Retina (tissue), 1 donor: ENCODE measurements at places on chromosomes 2 and 18.

DNA sequence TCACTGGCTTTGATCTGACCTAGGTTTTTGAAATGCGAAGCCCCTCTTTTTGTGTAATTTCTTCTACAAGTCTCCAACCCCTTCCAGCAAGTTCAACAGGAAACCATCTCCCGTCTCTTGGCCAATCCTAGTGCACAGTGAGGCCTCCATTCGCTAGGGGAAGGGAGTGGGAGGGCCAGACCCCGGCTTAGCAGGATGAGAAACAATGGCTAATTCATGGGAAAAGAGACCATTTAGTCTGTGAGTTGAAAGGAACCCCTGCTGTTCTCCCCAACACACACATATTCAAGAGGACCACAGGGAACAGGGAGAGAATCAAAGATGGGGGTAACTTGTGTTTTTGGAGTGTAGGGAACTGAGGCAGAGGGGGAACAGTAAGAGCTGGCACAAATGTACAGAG lies 83.0 kb downstream of the RTN4 start:
- DNase-seq = peak; percentile 39

- no peak for DNase-seq
Observed at GRCh38 chr2:215110918-215111317, 27.5 kb downstream of the ABCA12 start.

- no peak for DNase-seq
Observed at GRCh38 chr2:199775267-199775666, 75.7 kb downstream of the FTCDNL1 start.

GRCh38 chr2:217467331-217467730 lies 535.5 kb downstream of the TNS1 start:
- DNase-seq = no peak

- no peak for DNase-seq
Observed at GRCh38 chr2:162091325-162092007, 17.5 kb upstream of the DPP4 start.

GRCh38 chr2:230870544-230871360 lies 6.0 kb downstream of the ITM2C start:
- DNase-seq = peak; percentile 58

DNA sequence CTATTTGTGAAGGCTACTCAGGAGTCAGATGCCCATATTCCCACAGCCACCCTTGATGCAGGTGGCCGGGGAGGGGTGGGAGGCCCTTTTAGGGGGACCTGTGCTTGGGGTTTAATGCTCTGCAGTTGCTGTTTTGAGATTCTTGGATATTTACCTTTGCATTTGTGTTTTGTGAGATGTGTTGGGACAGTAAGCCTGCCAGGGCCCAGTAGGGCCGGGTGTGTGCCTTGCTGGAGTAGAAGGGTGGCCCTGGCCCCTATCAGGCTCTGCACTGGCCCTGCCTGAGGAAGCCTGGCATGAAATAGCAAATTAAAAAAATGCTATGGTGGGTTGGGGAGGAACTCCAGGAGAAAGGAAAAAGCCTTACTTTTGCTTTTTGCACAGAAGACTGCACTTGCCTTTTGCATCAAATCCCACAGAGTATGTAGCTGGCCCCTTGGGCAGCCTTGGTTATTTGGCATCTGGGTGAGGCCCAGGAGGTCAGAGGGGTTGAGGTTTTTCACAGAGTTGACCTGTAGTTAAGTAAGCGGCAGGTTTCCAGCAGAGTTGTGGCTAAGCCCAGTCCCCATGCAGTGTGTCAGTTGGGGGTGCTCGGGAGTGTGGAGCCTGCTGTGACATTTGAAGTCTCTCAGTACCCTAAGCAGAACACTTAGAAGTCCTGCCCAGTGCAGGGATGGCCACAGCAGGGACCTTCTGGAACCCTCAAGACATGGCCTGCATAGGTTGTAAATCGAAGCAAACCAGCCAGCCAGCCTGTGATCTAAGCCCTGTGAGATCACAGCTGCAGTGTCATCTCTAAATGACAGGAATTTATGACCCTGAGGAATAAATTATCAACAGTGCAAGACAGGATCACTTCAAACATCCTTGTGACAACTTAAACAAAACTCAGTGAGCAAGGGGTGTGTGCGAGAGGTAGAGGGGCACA lies 68.8 kb downstream of the SH3RF3 start:
- no peak for DNase-seq

GRCh38 chr18:21314724-21315123 lies 72.7 kb downstream of the GREB1L start:
- no peak for DNase-seq

DNA sequence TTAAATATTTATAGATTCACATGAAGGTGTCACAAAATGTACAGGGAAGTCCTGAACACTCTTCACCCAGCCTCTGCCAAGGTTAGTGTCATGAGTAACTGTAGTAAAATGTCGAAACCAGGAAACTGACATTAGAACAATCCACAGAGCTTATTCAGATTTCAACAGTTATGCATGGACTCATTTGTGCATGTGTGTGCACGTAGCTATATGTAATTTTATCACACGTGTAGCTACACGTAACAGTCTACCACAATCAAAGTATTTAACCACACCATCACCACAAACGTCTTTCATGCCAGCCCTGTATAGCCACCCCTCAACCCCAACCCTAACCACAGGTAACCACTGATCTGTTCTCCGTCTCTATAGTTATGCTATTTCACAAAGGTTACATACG lies 211.7 kb upstream of the REV1 start:
- DNase-seq = no peak

DNA sequence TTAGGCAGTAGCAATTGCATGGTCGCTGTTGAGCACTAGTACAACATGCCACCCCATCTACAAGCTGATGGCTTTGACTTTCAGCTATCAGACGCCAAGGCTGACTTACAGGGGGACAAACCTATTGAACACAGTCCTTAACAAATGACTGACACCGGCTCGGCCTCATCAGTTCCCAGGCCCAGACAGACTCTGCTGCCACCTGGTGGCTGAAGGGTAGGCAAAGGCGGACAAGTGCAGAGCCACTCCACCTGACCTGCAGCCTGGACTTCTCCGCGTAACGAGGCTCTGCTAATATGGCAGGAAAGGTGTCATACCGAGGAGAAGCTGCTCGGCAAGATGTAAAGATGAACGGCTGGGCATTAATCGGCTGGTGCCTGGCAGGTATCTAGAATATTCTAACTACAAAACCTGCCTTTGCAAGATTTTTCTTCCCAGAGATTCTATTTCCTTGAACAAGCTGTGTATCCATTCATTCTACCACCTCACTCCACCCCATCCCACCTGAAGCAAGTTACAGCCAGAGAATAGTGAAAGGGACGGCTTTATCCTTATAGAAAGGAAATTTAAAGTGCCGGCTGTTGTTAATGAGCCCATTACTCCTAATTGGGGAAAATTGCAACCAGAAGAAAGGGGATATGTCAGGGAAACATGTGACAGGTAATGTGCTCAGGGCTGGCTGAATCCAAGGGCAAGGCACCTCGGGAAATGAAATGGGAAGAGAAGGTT lies 67.4 kb downstream of the STEAP3 start:
- peak; percentile 53 for DNase-seq

- DNase-seq = peak; percentile 56
Observed at GRCh38 chr2:136246086-136246669, 128.2 kb upstream of the CXCR4 start.

DNA sequence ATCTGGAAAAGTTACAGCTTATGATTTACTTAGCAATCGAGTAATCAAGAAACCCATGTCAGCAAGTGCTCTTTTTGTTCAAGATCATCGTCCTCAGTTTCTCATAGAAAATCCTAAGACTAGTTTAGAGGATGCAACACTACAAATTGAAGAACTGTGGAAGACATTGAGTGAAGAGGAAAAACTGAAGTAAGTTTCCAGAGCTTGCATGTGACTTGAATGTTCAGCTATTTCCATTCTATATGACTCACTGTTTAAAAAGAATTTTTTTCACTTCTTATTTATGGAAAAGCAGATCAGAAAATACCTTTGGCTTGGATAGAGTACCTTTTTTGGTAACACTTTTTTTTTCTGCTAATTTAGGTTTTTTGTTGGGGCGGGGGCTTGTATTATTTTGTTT lies 70.7 kb downstream of the PMS1 start:
- no peak for DNase-seq

GRCh38 chr2:135885709-135886108 lies 9.5 kb upstream of the MCM6 start:
- no peak for DNase-seq

- no peak for DNase-seq
Observed at GRCh38 chr2:106863387-106863786, 22.6 kb downstream of the ST6GAL2 start.

DNA sequence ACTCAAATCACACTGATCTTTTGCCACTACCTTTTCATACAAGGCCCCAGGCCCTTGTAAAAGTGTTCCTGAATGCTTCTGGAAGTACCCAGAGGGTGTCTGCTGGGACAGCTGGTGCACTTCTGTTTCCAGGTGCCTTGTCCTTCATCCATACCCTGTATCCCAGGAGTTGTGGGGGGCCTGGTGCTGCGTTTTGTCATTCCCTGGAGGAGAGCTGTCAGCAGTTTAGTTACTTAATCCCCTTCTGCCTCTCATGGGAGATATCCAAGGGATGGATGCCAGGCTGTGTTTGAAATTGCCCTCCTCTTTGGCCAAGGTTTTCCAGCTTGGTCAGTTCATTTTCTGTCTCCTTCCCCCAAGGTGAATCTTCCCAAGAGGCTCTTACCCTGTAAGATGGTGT lies 158.3 kb downstream of the WDSUB1 start:
- no peak for DNase-seq

- no peak for DNase-seq
Observed at GRCh38 chr2:73174941-73175662, 27.3 kb upstream of the NOTO start.

DNA sequence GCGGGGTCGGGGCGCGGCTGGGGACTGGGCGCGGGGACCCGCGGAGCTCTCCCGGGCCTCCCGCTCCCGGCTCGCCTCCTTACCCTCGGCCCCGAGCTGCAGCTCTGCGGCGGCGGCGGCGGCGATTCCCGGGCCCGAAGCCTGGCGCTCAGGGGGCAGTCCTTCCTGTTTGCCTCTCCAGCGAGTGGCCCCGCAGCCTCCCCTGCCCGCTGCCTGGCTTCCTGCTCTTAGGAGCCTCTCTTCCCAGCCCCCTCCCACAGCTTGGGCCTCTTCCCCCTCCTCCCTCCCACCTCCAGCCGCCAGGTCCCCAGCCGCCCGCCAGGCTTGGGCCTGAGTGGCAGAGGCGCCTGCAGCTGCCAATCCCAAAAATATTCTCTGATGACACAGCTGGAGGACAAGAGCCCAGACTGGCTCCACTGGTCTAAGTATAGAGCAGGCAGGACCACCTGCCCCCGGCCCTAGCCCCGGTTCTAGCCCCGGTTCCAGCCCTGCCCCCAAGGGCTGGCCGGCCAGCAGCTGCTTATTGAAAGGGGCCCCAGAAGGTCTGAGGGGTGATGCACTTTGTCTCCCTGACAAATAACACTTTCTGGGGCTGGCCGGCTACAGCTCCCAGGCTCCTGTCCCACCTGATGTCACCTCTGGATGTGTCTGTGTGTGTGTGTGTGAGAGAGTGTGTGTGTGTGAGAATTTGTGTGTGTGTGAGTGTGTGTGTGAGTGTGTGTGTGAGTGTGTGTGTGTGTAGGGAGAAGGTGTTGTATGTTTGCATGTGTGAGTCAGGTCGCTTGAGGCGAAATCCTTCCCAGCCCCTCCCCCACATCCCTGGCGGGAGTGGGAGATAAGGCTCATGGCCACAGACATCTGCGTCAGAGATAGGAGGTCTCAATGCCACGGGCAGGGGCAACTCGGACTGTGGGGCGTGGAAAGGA lies at the start of gene OBSL1:
OBSL1 (minus strand) TSS at position 229 of the 926 bp plus-strand sequence. CDS start 307 bp downstream, outside the sequence.
- peak; percentile 81 for DNase-seq

GRCh38 chr2:950080-950966 lies at the start of gene SNTG2:
TSS of gene SNTG2 (plus strand) at chr2:950849. CDS start at chr2:950997, 148 bp downstream.
- DNase-seq = no peak

GRCh38 chr2:41722668-41723369 lies 325.0 kb upstream of the PKDCC start:
- DNase-seq = no peak

DNA sequence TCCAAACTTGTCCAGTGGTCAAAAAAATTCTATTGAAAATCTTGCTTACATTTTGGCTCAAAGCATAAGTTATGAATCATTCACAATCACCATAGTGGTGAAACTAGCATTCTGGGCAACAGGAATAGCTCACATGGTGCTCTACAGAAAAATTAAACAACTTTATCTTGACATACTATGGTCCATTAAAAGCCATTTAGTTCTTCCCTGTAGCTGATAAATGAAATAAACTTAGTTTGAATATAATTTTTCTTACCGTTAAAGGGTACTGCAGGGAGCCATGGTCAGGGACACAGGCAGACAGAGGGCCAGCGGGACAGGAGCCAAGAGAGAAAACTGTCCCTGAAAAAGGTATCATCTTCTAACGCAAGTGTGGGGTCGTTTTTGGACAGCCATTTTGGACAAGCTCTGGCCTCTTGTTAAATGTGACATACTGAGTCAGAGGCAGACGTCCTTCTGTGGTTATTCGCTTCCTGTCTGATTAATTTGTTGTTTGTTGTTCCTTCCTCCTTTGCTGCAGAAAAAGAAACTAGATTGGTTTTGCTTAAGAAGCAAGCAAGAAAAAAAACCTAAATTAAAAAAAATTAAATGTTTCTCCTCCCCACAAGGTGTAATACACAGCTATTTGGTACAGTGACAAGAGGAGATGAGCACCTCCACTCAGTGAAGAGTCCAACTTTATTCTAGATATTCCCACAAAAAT lies at the start of gene WIPF1:
WIPF1 (minus strand) TSS at position 460 of the 703 bp plus-strand sequence. CDS start 12,231 bp downstream, outside the sequence.
- no peak for DNase-seq

GRCh38 chr2:241215421-241215820 lies 26.9 kb downstream of the ANO7 start:
- no peak for DNase-seq

- no peak for DNase-seq
Observed at GRCh38 chr2:32559136-32559535, 68.7 kb upstream of the TTC27 start.

GRCh38 chr2:165469417-165469816 lies at the start of gene CSRNP3:
TSS of gene CSRNP3 (plus strand) at chr2:165469698. CDS start at chr2:165595066, 125,368 bp downstream.
- peak; percentile 76 for DNase-seq

DNA sequence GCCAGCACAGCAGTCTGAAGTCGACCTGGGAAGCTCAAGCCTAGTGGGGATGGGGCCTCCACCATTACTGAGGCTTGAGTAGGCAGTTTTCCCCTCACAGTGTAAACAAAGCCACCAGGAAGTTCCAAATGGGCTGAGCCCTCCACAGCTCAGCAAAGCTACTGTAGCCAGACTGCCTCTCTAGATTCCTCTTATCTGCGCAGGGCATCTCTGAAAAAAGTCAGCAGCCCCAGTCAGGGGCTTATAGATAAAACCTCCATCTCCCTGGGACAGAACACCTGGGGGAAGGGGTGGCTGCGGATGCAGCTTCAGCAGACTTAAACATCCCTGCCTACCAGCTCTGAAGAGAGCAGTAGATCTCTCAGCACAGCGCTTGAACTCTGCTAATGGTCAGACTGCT lies 218.4 kb upstream of the VRK2 start:
- no peak for DNase-seq

DNA sequence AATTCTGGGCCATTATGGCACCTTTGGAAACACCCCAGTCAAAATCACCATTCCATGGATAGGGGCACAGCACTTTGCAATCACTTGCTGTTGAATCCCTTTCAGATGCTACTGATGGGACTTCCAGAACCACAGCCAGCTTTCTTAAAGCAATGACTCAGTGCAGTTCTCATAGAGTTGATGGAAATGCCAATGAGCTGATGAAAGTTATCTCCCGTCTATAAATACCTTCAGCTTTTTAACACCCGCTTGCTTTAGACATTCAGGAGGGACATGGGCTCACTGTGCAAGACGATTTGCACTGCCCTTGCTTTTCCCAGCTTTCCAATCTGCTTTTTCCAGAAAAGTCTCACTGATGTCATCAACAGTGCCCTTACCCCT lies 66.7 kb upstream of the RPL31 start:
- no peak for DNase-seq
